Fibroblast of lung (primary cell): ENCODE measurements at places on chromosomes 2 and 18.
A peak's percentile ranks its signal among the peaks of the same experiment; 100 is the strongest.

- no peak for DNase-seq
Measured at GRCh38 chr2:114609801-114610200, 167.4 kb downstream of the DPP10 start.

GRCh38 chr2:48092846-48093803, 186.8 kb upstream of the FBXO11 start:
- no peak for DNase-seq

DNA sequence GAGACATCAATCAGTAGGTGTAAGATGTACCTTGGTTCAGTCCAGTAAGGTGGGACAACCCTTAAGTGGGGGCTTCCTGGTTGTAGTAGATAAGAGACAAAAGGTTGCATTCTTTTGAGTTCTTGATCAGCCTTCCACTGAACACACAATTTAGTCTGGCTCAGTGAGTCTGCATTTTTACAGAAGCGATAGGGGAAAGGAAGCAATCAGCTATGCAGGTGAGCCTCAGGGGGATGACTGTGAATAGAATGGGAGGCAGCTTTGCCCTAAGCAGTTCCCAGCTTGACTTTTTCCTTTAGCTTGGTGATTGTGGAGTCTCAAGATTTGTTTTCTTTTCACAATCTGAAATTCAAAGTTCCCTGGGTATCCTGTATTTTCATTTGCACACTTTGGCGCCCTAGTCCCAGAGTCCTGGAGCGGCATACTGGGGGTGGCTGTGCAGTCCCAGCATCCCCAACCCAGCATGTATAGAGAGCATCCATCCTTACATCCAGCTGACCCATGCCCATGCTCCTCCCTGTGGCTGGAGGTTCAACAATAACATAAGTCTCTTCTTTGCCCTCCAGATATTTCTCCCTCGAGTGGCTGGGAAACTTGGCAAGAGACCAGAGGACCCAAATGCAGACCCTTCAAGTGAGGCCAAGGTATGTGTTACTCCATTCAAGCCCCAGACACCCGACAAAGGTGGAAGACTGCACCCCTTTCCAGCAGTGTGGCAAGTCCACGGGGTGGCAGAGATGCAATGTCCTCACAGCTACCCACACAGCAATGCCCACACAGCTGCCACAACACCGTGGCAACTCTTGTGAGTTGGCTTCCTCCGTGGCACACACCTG, 20.1 kb upstream of the PRLH start:
- no peak for DNase-seq

- DNase-seq = no peak
Measured at GRCh38 chr2:239649309-239649708, 248.5 kb upstream of the HDAC4 start.

DNA sequence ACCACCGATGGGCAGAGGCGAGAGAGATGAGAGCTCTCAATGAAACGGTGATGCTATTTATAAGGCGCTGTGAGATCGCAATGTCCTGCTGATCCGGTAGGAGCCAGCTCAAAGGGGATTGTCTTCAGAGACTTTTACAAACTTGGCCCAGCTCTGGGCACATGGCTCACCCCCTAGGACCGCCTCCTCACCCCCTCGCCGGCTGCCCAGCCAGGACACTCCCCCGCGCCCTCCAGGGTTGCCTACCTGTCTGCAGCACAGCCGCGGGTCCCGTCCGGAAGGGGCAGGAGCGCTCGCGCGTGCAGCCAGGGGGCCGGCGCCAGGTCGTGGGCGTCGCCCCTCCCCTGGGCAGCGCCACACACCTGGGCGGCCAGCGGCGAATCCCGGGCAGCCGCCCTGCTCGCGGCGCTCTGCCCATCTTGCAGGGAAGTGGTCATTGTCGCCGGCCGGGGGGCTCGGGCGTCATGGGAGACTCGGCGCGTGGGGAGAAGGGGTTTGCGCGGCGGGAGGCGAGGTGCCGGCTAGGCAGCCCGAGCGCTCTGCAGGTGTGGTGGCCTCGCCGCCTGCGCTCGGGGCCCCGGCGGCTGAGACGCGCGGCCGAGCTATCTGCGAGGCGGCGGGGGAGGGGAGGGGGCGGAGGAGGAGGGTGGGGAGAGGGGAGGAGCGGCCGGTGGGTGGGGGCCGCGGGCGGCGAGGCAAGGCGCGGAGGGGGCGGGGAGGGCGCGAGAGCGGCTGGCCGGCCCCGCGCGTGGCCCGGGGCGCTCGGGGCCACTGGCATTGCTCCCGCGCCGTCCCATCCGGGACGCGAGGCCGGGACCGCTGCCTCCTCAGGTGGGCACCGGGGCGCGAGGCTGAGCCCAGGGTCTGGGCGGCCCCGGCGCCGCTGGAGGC, at the start of gene GRB14:
Gene GRB14, minus strand, starts transcription at position 610 of the 891 bp plus-strand sequence. Its CDS starts 173 bp downstream, at position 437.
- peak; percentile 19 for DNase-seq

DNA sequence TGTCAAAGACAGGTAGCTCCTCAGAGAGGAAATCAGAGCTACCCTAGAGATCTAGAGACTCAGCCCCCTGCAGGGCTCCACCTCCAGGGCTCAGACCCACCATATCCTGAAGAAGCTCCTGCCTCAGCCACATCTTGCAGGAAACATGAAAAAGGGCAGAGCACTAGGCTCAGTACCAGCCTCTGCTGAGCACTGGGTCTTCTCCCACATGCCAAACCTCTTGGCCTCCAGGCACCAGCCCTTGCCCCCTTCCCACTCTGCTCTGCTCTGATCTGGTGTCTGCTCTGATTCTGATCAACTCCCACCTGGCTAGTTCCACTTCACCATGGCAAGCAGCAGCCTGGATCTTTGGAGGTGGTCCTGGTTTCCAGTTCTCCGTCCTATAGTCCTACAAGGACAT, 114.3 kb upstream of the SLC66A3 start:
- DNase-seq = no peak

DNA sequence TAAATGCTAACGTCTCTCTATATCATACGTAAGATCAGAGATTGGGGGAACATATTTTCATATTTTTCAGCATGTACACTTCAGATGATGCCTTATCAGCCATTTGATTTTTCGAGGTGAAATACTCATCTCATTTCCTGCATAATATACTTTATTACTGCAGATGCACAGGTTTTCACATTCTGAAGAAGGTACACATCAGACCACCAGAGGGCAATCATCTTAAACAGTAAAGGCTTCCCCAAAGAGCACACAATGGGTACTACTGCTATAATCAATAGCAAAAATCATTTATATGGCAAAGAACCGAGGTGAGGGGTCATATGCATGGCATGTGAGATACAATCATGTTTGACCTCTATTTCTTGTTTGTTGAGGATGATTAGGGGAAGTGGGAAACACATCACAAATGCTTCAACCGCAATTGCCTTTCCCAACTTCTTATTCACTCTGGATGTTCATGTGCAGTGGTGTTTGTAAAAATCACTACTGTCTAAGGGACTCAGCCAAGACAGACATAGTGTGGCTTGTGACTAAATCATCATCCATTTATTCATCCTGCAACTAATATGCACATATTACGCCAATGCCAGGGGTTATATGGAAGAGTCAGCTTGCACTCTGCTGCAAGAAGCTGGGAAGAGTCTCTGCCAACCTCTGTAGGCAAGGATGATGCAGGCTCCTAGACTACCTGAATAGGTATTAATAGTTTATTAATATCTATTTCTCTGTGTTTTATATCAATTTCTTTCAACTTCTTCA, 118.7 kb downstream of the EPB41L3 start:
- DNase-seq = peak; percentile 38

GRCh38 chr18:47749600-47749973, 180.9 kb downstream of the SMAD2 start:
- no peak for DNase-seq

DNA sequence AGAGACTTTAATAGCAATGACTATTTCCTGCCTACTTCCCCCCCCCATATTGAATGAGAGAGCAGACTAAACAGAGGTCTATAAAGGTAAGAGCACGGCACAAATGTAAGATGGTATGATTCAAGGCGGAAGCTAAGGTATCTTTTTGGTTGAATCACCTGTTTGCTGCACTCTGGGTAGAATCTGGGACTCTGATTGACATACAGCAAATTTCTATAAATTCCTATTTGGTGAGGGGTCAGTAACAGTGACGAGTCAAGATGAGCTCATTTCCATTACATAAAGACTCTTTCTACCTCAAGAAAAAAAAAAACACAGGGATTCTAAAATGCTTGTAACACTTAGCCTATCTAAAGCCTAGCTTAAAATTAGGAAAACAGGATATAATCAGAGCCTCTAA, 297.3 kb downstream of the TNS1 start:
- no peak for DNase-seq

GRCh38 chr2:207311316-207312005, 145.7 kb upstream of the KLF7 start:
- peak; percentile 87 for DNase-seq

- peak; percentile 66 for DNase-seq
Measured at GRCh38 chr2:182784777-182785176, 68.7 kb downstream of the DNAJC10 start.

- no peak for DNase-seq
Measured at GRCh38 chr2:241109210-241110088, 7.4 kb upstream of the MTERF4 start.

- DNase-seq = no peak
Measured at GRCh38 chr2:7508296-7508943, 591.2 kb downstream of the RNF144A start.

DNA sequence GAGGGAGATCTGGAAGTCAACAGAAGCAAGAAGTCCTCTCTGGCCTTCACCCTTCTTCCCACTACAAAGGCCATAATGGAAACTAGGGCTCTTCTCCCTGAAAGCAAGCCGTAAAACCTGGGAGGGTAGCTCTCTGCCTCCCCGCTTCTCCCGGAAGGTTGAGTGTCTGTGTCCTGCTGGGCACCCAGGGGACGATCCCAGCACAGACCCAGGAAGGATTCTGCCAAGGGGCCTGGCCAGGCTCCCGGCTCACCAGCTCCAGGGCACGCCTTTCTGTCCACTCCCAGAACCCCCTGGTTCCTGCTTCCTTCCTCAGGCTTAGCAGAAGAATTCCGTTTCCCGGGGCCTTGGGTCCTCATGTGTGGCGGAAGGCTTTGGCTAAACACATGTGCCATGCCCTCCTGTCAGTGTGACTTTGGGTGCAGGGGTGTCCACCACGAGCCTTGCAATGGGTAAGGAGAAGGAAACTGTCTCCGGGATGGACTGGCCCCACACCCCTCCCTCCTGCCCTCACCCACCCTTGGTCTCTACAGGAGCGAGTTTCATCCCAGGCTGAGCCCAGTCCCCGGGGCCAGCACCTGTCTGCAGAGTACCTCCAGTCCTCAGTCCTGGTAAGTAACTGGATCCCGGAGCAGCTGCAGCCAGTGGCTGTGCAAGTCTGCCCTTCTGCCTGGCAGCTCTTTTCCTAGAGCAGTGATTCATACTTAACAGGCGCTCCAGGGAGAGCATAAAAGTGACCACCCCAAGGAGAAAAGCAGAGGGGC, 135.8 kb downstream of the TPO start:
- DNase-seq = peak; percentile 15

GRCh38 chr2:24734741-24735140, 58.5 kb downstream of the PTRHD1 start:
- no peak for DNase-seq

DNA sequence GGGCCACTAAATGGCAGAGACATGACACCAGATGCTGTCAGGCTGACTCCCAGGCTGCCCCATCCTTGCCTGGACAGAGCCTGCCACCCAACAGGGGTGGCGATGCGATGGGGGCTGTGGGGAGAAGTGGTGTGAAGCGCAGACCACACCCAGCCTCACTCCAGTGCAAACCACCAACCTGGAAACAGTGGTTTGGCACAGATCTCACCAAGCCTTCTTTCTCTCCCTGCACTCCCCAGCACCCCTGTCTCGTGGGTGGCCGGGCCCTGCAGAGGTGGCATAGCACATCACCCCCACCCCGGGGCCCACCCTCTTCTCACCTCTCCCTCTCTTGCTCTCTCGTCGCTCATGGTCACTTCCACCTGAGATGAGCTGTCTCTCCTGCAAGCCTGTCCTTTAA, 32.6 kb downstream of the CIB4 start:
- DNase-seq = no peak

DNA sequence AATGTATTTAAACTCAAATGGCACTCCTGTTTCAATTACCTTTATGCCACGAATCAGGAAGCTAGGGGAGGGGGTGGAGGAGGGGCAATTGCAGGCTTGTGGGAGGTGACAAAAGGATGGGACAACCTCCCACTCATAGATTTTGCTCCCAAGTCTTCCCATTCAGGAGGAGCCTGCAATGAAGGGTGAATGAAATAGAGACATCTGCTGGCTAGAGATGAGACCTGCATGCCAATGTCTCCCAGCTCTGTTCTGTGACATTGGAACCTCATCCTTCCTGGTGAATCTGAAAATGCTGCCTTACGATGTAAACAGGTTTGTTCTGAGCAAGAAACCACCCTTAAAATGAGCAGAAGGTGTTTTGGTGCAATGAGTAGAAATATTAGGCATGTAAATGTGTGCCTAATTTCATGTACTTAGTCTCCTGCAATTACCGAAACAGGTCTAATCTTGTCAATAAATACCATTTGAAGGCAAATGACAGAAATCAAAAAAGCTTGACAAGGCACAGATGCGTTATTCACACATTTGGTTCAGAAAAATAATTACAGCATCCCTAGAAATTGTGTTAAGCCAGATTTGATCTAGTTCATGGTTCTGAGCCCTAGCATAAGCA, 2.7 kb upstream of the PID1 start:
- peak; percentile 82 for DNase-seq

DNA sequence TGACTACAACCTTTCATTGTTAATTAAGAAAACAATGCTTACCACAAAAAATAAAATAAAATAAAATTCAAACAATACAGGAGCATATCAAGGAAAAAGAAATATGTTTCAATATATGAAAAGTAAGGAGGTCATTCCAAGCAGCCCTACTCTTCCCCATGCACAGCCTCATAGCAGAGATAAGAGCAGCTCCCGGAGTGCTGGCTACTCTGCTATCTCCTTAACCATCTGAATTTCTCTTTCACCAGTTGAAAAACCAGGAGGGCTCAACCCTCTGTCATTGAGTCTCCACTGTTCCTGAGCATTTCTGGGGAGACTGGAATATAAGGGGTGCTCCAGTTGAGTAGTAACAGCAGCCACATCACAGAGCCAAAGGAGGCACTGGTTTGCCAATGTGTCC, 201.4 kb downstream of the TCF4 start:
- DNase-seq = no peak

GRCh38 chr2:42029171-42029570, 18.6 kb upstream of the PKDCC start:
- DNase-seq = no peak

- DNase-seq = no peak
Measured at GRCh38 chr2:223084873-223085272, 32.9 kb downstream of the KCNE4 start.

- DNase-seq = no peak
Measured at GRCh38 chr2:14826518-14826917, 194.0 kb downstream of the LRATD1 start.

DNA sequence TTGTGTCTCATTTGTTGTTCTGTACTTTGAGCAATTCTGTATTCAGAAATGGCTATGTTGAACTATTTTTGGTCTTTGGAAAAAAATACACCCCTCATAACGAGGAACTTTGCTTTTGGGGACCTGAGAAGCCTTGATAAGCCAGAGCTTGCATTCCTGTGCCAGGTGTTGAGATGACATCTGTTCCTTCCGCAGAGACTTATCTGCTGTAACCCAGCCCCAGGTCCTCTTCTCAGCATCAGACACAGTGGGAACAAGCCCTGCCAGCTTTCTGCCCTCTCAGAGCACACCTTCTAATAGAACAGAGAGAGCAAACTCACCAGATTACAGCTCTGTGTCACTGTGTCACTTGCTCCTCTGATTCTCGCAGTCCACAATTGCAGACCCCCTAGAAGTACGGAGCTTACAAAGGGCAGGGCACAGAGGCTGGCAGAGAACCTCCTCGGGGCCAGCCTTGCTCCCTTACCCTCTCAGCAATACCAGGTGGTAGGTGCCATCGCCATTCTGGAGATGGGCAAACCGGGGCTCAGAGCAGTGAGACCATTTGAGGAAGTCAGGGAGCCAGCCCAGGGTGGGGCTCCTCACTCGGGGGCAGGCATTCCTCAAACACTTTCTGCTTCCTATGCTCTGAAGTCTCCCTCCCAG, 97.4 kb downstream of the DDX1 start:
- DNase-seq = no peak
